ENCODE measurements at places on chromosomes 12 and 14. TPM values are rescaled to one million over a fixed set of nuclear protein-coding genes. Genes with fewer than 3 reads are reported as not detected.

GRCh38 chr14:91348845-91349465, 68.7 kb downstream of the CCDC88C start:
- H3K27ac ChIP-seq: peak overlapping the region; percentile 75
- peaks cover 56% of the 10 kb centered on the region for H3K4me1 ChIP-seq
- no peaks in the 10 kb centered on the region for H3K27me3 ChIP-seq
- H3K36me3 ChIP-seq: peaks cover 10% of the 10 kb centered on the region
- peak overlapping the region; percentile 18 for H3K4me3 ChIP-seq

- no peak overlapping the region for H3K4me3 ChIP-seq
- H3K36me3 ChIP-seq: no peaks in the 10 kb centered on the region
- no peak for DNase-seq
- H3K4me1 ChIP-seq: no peaks in the 10 kb centered on the region
These were observed 110.4 kb upstream of the TMCC3 start for GRCh38 chr12:94760786-94761185.

DNA sequence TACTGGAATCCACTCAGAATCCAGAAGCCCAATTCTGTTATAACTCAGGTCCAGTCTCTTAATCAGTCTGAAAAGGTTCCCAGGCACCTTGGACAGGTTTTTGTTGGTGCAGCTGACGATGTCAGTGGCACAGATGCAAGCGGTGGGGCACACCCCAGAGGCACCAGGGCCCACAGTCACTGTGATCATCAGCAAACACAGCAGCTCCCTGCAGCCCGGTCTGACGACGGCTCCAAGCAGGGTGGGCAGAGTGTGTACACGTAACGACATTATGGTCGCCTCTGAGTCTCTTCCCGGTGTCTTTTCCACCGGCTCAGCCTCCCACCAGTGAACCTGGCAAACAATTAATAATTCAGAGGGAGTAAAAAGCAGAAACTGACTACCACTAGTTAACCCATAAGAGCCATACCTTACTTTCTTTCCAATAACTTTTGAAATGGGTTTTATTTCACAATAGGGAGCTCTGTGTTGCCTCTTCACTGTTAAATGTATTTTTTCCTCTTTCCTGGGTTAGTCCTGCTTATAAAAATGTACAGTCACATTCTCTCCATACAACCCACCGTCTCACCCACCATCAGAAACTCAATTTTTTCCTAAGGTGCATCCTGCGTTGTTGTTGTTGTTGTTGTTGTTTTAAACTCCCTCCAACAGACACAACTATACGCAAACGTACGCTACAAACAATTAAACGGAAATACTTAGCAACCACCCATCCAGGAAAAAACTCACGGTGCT, 521 bp upstream of the PCED1B start:
- peak; percentile 35 for DNase-seq
- peak overlapping the region; percentile 75 for H3K27ac ChIP-seq
- H3K4me1 ChIP-seq: peaks cover 41% of the 10 kb centered on the region
- H3K36me3 ChIP-seq: no peaks in the 10 kb centered on the region
- no peaks in the 10 kb centered on the region for H3K27me3 ChIP-seq

- H3K27ac ChIP-seq: no peak overlapping the region
- no peak overlapping the region for H3K4me3 ChIP-seq
- no peak for DNase-seq
- H3K36me3 ChIP-seq: no peaks in the 10 kb centered on the region
- peaks cover 18% of the 10 kb centered on the region for H3K4me1 ChIP-seq
- H3K27me3 ChIP-seq: no peaks in the 10 kb centered on the region
These were observed 30.9 kb downstream of the FERMT2 start for GRCh38 chr14:52919971-52920370.

- DNase-seq: no peak
- no peaks in the 10 kb centered on the region for H3K27me3 ChIP-seq
These were observed 248.6 kb downstream of the ZFP36L1 start for GRCh38 chr14:68544081-68544892.

GRCh38 chr14:73633116-73634010, 11.4 kb upstream of the DNAL1 start:
- peak overlapping the region; percentile 42 for H3K27ac ChIP-seq
- H3K4me3 ChIP-seq: peak overlapping the region; percentile 56
- H3K4me1 ChIP-seq: no peaks in the 10 kb centered on the region

- no peaks in the 10 kb centered on the region for H3K36me3 ChIP-seq
- no peak overlapping the region for H3K4me3 ChIP-seq
- H3K4me1 ChIP-seq: no peaks in the 10 kb centered on the region
- no peak for DNase-seq
- H3K27me3 ChIP-seq: no peaks in the 10 kb centered on the region
These were observed 72.8 kb downstream of the RFX4 start for GRCh38 chr12:106655577-106655976.

DNA sequence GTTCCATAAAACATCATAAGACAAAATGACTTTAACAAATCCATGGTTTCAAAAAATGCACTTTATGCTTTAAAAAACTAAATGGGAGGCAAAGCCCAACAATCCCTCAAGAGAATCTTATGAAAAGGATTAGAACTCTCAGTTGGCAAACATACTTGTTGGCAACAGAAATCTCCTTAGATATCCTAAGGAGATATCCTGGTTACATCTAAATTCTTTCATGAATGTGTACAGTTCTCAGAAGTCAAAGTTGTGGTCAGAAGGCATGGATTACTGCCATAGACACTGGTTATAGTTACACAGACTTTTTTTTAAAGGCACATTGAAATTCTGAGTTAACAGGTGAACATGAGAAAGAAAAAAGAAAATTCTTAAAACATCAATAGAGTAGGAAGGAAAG, 17.5 kb upstream of the ISM2 start:
- no peak overlapping the region for H3K27ac ChIP-seq
- H3K4me3 ChIP-seq: no peak overlapping the region
- H3K27me3 ChIP-seq: no peaks in the 10 kb centered on the region
- H3K4me1 ChIP-seq: no peaks in the 10 kb centered on the region

GRCh38 chr12:114408471-114408885, 2.5 kb upstream of the TBX5 start:
- DNase-seq: no peak
- H3K36me3 ChIP-seq: no peaks in the 10 kb centered on the region
- H3K27me3 ChIP-seq: peaks cover 15% of the 10 kb centered on the region
- H3K4me3 ChIP-seq: no peak overlapping the region

- H3K4me3 ChIP-seq: no peak overlapping the region
- DNase-seq: no peak
- no peaks in the 10 kb centered on the region for H3K36me3 ChIP-seq
- no peaks in the 10 kb centered on the region for H3K27me3 ChIP-seq
- H3K27ac ChIP-seq: no peak overlapping the region
- H3K4me1 ChIP-seq: no peaks in the 10 kb centered on the region
These were observed 308.0 kb upstream of the SFSWAP start for GRCh38 chr12:131402781-131403396.

Gene MAP3K9
- total RNA-seq: 5.9 TPM

Gene SPTB
- total RNA-seq: not detected

Gene A2ML1
- not detected for total RNA-seq

Gene GALNT6
- total RNA-seq: 6.0 TPM

Measured in naive thymus-derived CD4-positive, alpha-beta T cell (primary cell).